ENCODE measurements at places on chromosomes 11 and 22.

DNA sequence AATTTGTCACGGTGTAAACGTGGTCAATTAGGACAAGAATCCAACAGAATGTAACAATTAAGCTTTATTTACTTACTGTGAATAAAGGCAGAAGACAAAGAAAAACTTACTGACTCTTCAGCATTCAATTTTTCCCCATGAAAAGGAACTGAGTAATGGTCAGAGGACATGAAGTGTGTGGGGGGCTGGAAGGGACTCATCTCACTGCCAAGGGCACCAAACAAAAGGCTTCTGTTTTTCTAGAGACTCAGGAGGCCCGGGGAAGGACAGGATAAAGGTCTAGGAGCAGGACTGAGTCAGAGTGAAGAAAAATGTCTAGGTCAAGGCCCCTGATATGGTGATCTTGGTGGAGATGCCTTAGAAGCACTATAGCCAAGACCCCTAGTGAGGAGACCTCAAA, 564.2 kb upstream of the ANO5 start:
- no peak for DNase-seq

DNA sequence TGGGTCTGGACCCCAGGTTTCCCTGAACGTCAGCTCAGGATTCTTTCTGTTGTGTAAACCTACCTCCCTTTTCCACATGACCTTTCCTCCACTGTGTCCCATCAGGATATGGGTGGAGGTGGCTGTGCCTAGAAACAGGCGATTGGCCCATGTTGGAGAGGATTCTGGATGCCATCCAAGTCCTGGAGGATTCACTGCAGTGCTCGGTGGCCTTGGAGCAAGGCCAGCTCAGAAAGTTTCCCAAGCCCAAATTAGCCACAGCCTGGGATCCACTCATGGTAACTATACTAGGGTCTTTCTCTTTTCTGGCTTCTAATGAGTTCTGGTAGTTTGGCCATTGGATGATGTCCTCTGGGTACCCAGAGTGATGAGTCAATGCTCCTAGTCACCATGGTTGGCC, 141.6 kb downstream of the SNX19 start:
- no peak for DNase-seq

GRCh38 chr11:46916286-46917108, 1.9 kb downstream of the LRP4 start:
- DNase-seq = no peak

- no peak for DNase-seq
Measured at GRCh38 chr22:50713008-50713385, 25.0 kb upstream of the ACR start.

- DNase-seq = no peak
Measured at GRCh38 chr22:34851918-34852662, 213.9 kb upstream of the ISX start.

- no peak for DNase-seq
Measured at GRCh38 chr11:61833471-61833870, 5.4 kb downstream of the FADS2 start.

DNA sequence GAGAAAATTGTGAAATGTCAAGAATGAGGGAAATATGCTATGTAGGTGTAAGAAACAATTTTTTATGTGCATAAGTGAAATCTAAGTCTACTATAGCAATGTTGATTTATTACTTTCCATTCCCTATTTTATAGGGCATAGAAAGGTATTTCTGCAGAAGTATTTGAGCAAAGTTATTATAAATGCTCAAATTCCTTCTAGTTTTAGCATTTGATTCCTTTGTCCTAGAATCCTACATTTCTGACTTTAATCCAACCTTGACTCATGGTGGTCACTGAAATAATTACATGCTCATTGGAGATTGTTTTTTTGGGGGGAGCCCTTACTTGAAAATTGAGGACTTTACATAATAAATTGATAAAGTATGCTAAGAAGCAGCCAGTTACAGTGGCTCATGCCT, 716.6 kb upstream of the LUZP2 start:
- DNase-seq = no peak

- DNase-seq = no peak
Measured at GRCh38 chr11:43493431-43493830, 134.7 kb downstream of the TTC17 start.

DNA sequence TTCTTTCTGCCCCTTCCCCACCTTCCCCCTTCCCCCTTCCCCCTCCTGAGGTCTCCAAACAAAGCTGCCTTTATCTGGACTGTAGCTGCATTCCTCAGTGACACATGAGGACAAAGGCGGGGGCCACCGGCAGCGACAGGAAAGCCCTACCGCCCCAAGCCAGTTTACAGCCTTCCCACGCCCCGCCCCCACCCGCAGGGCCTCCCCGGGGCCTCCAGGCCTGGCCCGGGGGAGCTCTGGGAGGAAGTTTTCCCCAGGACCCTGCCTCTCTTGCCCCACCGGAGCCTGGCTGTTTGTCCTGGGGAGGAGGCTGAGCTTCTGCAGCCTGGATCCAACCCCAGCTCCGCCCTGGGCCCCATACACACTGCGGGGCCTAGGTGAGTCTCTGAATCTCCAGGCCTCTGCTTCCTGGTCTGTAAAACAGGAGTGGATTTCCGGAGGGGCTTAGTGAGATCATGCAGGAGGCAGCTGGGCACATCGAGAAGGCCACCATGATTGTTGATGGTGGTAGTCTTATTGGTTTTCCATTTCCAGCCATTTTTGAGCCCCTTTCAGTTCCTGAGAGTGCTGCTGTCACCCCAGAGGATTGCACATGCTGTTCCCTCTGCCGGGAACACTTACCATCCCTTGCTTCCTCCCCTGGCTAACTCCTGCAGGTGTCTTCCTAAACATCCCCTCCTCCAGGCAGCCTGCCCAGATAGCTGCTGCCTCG, 130.7 kb downstream of the MN1 start:
- no peak for DNase-seq

DNA sequence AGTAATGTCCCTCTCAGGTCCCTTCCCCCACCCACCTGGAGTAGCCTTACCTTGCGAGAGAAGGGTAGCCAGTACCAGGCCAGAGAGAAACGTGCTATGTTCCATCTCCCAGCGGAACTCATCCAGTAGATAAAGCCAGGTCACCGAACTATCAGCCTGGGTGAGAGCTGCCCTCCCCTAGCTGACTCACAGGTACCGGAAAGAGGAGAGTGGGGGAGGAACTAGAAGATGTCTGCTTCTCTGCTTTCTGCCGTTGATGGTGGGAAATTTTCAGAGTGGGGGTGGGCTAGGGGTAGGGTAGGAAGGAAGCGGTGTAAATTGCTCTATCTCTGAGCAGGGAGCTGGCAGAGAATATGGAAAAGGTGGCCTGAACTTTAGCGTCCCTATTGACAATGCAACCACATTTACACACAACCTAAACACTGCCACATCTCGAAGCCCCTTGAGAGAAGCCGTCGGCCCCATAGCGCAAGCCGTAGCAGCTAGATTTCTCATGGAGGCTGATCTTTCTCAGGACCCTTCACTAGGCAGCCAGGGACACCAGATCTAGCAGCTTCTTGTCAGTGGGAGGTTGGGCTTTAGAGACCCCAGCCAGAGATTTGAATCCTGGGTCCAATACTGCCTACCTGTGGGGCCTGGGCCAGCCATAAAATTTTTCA, at the start of gene CD3D:
Gene CD3D, minus strand, starts transcription at position 203 of the 659 bp plus-strand sequence. Its CDS starts 98 bp downstream, at position 105.
- peak; percentile 60 for DNase-seq

- no peak for DNase-seq
Measured at GRCh38 chr11:66118847-66119246, 48.8 kb downstream of the PACS1 start.

DNA sequence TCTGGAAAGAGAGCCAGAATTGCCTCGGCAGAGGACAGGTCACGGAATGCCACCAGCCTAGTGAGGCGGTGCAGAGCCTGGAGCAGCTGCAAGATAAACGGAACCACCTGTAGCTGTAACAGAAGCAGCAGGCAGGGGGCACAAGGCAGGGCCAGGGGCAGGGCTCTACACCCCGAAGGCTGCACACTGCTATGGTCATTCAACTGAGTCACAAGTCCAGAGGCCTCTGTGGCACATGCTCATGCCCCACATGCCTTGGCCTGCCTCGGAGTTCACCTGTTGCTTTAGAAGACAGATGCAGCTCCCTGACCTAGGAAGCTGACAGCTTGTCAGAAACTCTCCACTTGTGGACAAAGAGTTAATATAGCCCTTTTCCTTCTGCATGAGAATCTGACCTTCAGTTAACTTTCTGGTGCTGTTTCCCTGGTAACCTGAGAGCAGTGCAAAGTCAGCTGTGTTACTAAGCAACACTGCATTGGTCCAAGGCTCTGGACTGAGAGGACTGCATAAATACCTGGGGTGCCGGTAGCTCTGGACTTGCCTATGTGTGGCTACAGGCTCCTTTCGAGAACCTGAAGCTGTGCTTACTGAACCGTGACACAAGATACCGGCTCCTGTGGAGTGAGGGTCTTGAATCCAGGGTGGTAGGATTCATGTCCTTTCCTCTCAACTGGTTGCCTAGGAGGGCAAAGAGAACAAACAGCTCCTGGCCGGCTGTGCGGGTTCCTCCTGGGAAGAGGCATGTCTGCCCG, 10.5 kb downstream of the COMMD9 start:
- no peak for DNase-seq

GRCh38 chr11:45757672-45758071, 47.3 kb upstream of the SLC35C1 start:
- DNase-seq = no peak

DNA sequence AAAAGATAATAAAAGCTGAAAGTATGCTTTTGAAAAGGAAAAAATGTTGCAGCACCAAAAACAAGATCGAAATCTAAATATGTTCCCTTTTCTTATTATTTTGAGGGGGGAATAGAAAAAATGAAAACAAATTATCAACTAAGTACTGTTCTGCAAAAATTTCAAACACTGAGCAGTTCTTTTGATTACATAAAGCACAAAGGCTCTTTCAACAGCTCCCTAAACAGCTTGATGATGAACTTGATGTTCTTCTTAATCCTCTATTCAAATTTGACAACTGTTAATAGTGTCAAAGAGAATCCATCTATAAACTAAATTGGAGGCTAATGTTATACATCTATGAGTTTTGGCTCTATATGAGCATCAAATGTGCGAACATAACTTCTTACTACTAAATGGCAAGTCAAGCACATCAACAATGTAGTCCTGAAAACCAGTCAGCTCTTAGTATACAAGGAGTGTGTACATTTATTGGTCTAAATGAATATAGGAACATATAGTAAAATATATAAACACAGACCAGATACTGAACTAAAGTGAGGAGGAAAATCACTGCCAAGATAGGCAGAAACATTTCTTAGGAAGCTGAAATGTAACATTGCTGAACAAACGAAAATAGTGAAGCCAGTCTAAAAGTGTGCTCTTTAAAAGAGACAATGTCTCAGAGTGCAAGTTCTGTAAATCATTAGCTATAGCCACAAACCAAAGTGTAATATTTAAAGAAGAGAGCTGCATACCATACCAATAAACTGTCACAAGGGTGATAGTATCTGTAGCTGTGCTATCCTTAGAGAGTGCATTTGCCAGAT, 94.3 kb downstream of the SOX6 start:
- no peak for DNase-seq

- no peak for DNase-seq
Measured at GRCh38 chr11:44189986-44190882, 94.8 kb downstream of the EXT2 start.

DNA sequence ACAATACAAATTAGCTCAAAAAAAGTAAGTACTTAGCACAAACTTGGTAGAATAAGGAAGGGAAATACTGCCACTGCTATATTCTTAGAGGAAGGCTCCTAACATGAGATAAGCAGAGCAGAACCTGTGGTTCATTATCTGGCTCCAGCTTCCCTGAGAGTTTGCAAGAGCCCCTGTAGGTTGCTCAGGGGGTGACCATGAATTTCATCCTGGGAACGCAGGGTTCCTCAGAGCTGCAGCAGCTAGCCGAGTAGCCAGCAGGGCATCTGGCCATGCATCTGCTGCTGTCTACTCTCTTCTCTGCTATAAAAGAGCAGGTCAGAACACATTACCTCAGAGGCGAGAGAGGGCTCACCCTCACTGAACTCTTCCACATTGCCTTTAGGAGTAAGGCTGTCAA, 67.3 kb downstream of the TRPC6 start:
- no peak for DNase-seq

GRCh38 chr11:116224889-116225200, 547.9 kb downstream of the BUD13 start:
- no peak for DNase-seq

GRCh38 chr11:68118706-68119448, 2.3 kb downstream of the CHKA start:
- no peak for DNase-seq

DNA sequence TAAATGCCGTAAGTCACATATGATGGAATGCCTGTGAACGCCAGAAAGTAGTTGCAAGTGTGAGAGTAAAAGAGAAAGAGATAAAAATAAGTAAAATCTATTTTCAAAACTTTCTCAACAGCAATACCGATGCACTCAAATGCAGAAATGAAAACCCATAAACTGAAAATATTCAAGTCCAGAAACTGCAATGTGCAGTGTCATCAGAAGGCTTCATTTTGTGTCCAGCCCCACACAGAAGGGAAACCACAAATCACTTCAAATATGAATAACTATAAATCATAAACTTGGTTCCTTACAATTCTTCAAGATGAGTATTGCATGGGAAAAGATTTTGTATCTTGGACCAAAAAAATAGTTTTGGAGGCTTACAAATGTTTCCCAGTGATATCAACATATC, 375.2 kb upstream of the ANO5 start:
- DNase-seq = no peak

GRCh38 chr11:91459840-91460239, 764.8 kb upstream of the FAT3 start:
- DNase-seq = no peak

DNA sequence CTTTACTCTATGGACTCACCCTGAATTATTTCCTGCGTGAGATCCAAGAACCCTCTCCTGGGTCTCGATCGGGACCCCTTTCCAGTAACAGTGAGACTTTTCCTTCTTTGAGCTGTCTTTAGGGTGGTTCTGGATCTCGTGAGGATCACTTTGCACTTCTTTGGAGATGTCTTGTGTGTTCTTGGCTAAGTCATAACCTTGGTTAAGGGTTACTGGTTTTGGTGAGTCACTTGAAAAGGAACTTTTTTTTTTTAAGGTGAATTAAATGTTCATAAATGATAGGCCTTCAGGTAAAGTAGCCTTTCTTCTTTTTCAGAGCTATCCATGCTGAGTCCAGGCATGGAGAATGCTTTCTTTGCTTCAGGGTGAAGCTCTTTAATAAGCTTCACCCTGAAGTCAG, 19.4 kb upstream of the GSTP1 start:
- DNase-seq = no peak

- no peak for DNase-seq
Measured at GRCh38 chr11:127709960-127710359, 709.4 kb upstream of the KIRREL3 start.

DNA sequence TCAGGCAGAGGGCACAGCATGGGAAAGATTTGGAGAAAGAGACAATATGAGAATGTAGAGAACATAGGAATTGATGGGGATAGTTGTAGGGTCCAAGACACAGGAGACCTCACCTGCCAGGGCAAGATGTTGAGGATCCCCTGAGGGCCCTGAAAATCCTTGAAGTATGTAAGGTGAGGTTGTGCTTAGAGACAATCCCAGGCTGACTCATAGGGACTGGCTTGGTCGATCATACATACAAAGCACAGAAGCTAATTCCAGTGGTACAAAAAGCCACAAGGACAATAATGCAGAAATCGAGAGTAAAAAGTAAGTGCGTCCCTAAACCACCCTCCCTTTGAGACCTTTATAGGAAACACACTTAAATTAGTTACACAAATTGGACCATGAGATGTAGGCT, 468.2 kb downstream of the MIAT start:
- no peak for DNase-seq

- DNase-seq = no peak
Measured at GRCh38 chr22:22327723-22328122, 83.1 kb downstream of the VPREB1 start.
